Lung microvascular endothelial cell (primary cell): ENCODE measurements at places on chromosomes 5 and 9.

DNA sequence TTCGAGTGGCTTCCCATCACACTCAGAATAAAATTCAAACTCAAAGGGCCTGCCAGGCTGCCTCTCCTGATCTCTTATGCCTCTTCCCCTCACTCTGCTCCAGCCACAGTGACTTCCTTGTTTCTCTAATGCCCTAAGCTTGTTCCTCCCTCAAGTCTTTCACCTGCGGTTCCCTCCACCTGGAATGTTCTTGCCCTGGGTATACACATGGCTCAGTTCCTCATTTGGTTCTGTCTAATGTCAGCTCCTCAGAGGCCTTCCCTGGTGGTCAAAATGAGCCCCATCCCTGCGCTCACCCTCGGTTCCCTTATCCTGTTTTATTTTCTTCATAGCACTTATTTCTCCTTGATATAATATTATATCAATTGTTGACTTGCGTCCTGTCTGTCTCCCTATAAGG, 12.7 kb upstream of the CYSTM1 start:
- DNase-seq, result no peak

- no peak for DNase-seq
Observed at GRCh38 chr5:159038907-159039306, 60.8 kb downstream of the EBF1 start.

DNA sequence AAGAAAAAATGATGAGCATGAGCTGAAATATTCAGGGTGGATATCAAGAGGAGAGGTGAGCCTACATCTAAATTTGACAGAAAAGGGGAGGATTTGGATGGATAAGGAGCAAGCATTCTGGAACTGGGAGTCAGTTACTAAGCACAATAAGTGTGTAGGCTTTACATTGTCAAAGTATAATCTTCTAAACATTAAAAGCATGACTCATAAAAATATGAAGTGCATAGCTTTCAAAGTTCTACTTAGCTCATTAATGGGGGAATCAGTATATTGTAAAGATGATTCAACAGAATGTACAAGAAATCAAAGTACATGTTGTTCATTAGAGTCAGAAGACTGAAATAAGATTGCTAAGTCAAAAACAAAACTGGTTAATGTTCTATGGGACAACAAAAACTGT, 248.0 kb upstream of the GAS1 start:
- DNase-seq, result no peak

DNA sequence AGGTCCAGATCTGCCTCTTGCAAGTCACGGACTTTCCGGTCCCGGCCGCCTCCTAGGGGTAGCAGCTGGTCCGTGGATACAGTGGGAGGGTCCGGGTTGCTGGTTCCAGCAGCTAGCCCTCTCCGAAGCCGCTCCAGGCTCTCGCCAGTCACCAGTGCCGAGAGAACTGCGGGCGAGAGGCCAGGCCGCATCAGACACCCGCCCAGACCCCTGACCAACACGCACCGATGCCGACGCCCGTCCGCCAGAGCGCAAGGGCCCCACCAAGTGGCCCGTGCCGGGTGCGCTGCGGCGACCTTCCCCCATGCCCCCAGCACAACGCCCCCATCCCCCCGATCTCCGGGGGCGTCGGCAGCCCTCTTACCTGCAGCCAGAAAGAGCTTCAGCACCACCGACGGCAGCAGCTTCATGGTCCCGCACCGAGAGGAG, 470 bp downstream of the HBEGF start:
- peak; percentile 80 for DNase-seq

GRCh38 chr5:123514615-123515355, 2.8 kb downstream of the CSNK1G3 start:
- DNase-seq, result no peak
